ENCODE measurements at places on chromosomes 2 and 18.

- DNase-seq: no peak
Measured at GRCh38 chr2:39416140-39416539, 20.9 kb downstream of the MAP4K3 start.

- no peak for DNase-seq
Measured at GRCh38 chr2:54423213-54423612, 32.9 kb upstream of the SPTBN1 start.

GRCh38 chr2:63735931-63736330 is 105.8 kb upstream of the UGP2 start:
- DNase-seq: no peak

DNA sequence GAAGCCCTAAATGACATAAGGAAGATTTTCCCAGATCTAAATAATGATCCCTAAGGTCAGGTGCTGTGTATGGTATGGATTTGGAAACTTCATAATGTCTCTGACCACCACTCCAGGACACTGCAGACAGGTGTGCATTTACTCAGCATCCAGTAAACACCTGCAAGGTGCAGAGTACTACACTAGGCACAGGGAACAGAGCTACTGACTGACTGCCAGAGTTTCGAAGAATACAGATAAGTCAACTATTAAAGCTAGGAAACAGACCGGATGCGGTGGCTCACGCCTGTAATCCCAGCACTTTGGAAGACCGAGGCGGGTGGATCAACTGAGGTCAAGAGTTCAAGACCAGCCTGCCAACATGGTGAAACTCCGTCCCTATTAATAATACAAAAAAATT is 65.0 kb downstream of the ATP8B1 start:
- no peak for DNase-seq

DNA sequence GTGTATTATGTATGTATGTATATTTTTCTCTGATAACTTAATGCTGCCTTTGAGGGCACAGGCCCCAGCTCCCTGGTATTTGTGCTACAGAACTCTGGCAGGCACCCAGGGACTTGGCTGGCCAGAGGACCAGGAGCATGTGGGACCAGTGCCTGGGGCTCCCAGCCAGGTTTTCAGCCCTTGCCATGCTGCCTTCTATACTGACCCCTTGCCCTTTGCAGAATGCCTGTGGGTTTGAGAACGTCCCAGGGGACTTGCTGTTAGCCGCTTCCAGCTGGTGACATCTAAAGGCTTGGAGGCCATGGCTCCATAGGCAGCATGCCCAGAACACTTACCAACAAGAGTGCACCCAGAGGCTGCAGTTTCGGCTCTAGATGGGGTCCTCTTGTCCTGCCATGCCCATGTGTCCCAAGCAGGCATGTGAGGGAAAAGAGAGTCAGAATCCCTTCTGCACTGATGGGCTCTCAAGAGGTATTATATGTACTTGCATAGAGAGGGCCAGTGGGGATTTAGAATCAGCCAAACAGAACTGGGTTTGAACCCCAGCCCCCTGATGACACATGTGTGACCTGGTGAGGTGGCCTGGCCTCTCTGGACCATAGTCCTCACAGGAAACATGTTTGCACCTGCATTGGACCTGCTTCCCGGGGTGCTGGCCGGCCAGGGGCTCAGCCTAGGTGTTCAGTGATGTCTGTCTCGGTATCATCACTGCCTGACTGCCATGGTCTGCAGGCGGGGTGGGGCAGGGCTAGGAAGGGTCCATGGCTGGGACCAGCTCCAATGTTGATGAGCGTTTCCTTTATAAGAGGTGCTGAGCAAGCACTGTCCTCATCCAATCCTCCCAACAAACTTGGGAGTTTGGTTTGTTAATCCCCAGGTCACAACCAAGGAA is 119.2 kb upstream of the FHL2 start:
- DNase-seq: no peak

DNA sequence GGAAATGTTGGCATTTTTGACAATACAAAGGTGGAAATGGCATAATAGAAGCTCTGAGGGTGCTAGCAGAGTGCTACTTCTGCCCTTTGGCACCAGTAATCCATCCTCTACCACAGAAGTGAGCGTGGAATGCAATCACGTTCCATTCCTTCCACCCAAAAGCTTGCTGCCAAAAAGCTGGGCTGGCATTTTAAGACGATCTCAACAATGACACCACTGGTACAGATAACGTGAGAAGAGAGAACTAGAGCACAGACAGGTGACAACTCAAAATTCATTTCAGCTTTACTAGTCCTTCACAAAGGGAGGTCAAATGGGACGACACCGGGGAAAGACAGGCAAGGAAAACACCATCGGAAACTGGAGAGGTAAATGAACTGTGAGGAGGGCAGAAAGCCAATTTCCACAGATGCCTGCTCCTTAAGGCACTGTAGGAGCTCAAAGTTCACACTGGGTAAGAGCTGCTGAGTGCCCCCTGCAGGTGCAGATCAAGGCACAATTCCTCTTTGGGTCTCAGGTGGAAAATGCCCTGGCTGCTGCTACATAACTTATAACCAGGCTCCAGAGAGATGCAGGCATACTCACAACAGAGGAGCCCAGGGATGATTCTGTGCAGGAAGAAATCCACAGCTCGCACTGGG is 50.7 kb upstream of the RNU4ATAC start:
- DNase-seq: no peak

DNA sequence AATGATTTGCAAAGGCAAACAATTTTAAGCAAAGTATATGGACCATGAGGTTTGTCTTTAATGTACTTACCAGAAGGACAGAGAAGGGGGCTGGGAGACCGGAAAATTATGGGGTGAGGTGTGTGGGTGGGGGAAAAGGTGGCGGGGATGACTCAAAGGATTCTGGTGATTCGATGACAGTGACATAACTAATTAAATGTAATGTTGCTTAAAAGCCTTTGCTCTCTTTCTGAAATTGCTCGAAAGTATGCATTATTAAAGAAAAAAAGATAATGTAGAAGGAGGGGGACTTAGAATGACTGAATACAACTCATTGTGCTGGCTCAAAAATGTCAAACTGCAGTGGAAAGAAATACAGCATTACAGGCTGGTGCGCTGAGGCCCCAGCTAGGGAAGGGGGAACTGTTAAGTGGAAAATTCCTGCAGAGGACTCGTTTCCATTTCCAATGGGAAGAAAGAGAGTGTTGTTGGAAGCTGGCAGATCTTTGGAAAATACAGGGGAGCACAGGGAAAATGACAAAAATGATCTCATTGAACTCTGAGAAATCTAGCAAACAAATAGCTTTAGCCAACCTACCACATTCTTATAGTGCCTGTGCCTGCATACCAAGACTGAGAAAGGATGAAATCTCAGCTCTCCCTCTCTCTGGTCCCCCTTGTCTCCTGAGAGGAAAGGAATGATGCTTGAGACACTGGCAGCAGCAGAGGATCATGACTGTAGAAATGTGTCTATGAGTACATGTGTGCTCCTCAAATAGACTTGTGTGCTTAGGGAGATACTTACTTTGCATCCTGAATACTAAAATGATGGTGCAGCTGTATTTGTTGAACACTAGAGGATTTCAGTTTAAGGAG is 632.4 kb downstream of the NYAP2 start:
- DNase-seq: no peak

DNA sequence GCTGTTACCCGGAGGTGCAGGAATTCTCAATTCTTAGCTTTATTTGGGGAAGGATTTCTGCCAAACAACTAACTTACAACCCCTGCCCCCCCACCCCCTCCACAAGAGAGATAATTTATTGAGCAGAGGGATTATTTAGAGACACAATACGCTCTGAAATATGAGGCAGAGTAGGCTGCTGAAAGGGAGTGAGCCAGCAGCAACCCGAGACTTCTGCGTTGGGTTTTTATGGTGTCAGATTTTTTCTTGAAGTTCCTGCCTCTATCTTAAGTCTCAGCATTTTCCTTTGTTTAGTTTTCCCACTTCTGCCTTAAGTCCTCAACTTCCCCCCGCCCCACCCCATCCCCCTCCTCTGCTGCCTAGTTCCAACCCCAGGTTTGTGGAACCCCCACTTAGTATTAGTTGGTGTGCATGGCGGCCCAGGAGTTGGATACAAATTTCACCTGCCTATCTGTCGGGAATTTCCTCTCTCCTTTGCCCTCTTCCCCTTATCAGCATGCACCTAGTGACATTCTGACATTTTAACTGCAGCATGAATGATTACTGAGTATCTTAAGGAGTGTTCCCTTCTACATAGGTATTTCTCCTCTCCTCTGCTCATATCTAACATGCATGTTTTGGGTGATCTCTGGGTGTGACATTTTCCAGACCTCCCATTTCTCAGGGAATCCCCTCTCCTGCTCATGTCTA is 1635.9 kb upstream of the LRRTM1 start:
- no peak for DNase-seq

DNA sequence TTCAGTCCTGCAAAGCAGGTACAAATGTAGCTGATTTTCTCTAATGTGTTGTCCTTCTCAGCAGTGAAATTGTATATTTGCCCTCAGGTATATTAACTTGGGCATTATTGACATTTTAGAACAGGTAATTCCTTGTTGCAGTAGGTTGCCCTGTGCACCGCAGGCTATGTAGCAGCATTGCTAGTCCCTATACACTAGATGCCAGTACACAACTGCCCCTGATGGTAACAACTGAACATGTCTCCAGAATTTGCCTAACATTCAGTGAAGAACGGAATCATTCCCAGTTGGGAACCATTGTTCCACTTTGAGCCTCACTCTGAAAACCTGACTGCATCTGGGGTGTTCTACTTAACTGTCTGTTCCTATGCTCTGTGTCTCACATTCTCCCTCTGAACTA is 23.1 kb upstream of the TFPI start:
- no peak for DNase-seq

- DNase-seq: no peak
Measured at GRCh38 chr2:223062396-223062795, 10.4 kb downstream of the KCNE4 start.

DNA sequence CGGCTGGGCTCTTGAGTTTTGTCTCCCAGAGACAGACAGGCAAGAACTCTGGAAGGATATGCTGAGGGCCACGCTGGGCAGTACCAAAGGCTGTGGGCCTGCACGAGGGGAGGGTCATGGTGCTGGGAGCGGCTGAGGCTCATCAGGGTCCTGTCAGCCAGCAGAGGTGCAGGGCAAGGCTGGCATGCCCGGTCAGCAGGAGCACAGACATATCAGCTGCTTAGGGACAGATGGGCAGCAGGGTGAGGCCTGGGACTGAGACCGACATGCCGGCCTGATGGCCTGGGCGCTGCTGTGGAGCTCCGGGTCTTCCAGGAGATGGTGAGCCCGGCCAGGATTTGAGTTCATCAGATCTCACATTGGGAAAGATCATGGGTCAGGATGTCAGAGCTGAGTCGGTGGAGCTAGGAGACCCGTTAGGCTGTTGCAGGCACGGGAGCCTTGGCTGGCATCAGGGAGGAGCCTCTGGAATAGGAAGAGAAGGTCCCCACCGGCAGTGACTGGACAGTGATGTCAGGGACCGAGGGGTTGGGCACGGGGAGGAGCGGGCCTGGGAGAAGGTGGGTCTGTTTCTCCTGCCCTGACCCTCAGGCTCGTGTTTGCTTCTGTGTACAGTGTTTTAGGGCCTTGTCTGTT is 18.8 kb downstream of the CNDP2 start:
- DNase-seq: no peak

DNA sequence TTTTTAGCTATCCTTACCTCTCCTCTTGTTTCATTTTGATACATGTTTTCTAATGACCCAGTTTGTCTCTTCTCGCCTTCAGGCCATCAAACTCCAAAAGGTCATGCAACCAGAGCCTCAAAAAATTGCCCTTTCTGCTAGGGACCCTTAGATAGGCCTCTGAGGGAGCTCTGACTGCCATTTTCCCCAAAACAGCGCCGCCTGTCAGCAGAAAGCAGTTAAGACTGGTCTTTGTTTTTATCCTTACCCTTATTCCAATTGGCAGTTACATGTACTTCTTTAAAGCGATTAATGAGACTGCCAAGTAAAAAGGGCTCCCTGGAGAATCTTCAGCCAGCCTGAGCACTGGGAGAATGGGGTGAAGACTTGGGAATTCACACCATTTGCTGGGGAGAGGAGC is 55.1 kb upstream of the RIT2 start:
- no peak for DNase-seq

DNA sequence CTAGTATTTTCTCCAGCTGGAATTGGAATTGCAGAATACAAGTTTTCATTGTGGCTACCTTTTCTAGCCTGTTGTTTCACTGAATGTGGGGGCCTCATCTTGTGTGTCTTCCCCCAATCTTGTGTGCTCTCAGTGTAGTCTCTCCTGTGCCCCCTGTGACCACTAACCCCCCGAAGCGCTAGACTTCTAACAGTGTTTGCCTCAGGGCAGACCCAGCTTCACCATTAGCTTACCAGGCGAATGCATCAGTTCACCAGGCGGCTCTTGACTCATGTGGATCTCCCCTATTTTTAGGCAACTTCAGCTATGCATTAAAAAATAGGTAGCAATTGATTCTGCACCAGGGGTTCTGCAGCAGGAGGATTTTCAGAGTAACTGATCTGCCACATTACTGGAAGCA is 376.2 kb upstream of the MEIS1 start:
- no peak for DNase-seq

DNA sequence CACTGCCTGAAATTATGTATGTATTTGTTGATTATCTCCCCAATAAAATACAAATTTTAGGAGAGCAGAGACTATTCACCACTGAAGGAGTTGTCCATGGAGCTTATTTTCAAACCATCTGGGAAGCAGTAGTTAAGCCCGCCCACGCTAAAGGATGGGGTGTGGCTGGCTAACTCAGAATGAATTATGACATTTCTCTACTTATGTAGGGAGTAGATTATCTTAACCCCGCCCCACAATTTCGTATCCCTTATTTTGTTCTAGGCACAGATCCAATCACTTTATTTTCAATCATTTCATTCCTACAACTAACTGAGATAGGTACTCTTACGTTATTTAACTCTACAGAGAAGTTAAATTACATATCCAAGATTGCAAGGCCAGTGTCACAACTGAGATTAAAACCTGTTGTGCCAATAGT is 1.4 kb upstream of the LAPTM4A start:
- no peak for DNase-seq

GRCh38 chr2:33292981-33293595 is 183.4 kb upstream of the RASGRP3 start:
- no peak for DNase-seq

- DNase-seq: no peak
Measured at GRCh38 chr18:49630246-49630699, 68.4 kb downstream of the LIPG start.

GRCh38 chr18:11669271-11669947 is 19.7 kb upstream of the GNAL start:
- DNase-seq: no peak

- no peak for DNase-seq
Measured at GRCh38 chr2:146366276-146366675, 1478.6 kb upstream of the ACVR2A start.

- no peak for DNase-seq
Measured at GRCh38 chr2:178392215-178392614, 58.8 kb downstream of the PRKRA start.

All from D721Med (cell line).